ENCODE measurements at places on chromosomes 2 and 18. TPM values are rescaled to one million over a fixed set of nuclear protein-coding genes. Genes with fewer than 3 reads are reported as not detected.

GRCh38 chr2:101063352-101064124, 61.4 kb downstream of the RPL31 start:
- no peak for DNase-seq

GRCh38 chr2:26942543-26943295, 27.7 kb upstream of the MAPRE3 start:
- peak; percentile 70 for DNase-seq

GRCh38 chr2:144151851-144152250, 368.1 kb downstream of the ZEB2 start:
- DNase-seq = no peak

GRCh38 chr2:37590119-37590571, 81.3 kb downstream of the CDC42EP3 start:
- no peak for DNase-seq

DNA sequence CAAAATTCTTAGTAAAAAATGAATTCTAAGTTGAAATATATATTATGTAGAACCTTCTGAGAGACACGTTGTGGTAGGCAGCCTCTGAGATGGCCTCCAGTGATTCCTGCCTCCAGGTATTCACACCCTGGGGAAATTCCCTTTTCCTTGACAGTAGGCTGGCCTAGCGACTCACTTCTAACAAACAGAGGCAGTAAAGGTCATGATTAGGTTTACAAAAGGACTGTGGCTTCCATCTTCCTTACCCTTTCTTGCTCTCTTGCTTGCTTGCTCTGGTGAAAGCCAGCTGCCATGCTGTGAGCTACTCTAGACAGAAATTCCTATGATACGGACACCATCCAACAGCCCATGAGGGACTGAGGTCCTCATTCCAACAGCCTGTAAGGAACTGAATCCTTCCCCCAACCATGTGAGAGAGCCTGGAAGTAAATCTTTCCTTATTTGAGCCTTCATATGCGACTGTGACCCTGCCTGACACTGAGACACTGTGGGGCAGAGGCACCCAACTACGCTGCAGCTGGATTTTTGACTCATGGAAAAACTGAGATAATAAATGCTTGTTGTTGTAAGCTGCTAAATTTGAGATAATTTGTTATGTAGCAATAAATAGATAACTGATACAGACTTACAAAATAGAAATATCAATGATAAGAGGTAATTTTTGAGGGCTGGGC, 32.7 kb upstream of the SERTAD2 start:
- DNase-seq = no peak

GRCh38 chr2:147862859-147863516, 18.2 kb downstream of the ACVR2A start:
- DNase-seq = no peak

- DNase-seq = no peak
These were observed 231.1 kb downstream of the LRP1B start for GRCh38 chr2:141899740-141900139.

- no peak for DNase-seq
These were observed 45.5 kb downstream of the OSR1 start for GRCh38 chr2:19312949-19313348.

DNA sequence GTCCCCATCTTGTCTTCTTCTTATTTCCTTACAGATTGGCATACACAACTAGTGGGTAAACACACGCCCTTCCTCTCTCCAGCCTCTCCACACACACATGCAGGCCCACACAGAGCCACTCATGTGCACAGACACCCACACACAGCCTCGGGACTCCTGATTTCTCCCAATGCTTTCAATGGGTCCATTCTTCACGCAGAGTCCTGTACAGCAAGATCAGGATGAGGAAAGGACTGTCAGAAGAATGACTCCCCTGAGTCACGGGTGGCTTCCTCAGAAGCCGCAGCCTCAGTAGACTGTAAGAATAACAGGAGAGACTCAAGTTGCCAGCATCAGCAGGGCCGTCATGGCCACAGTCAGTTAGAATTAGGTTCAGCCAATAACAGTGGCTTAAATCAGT, 109.1 kb upstream of the GLI2 start:
- no peak for DNase-seq

GRCh38 chr2:30955516-30956132, 148.4 kb upstream of the CAPN13 start:
- no peak for DNase-seq

- no peak for DNase-seq
These were observed 35.0 kb upstream of the CCDC85A start for GRCh38 chr2:56148825-56149224.

Gene DLX1
- total RNA-seq = 0.16 TPM

- no peak for DNase-seq
These were observed 106.9 kb downstream of the B3GNT2 start for GRCh38 chr2:62302631-62303435.

GRCh38 chr18:21742315-21742687, 1.7 kb downstream of the MIB1 start:
- no peak for DNase-seq

Gene NT5DC4
- total RNA-seq = not detected

DNA sequence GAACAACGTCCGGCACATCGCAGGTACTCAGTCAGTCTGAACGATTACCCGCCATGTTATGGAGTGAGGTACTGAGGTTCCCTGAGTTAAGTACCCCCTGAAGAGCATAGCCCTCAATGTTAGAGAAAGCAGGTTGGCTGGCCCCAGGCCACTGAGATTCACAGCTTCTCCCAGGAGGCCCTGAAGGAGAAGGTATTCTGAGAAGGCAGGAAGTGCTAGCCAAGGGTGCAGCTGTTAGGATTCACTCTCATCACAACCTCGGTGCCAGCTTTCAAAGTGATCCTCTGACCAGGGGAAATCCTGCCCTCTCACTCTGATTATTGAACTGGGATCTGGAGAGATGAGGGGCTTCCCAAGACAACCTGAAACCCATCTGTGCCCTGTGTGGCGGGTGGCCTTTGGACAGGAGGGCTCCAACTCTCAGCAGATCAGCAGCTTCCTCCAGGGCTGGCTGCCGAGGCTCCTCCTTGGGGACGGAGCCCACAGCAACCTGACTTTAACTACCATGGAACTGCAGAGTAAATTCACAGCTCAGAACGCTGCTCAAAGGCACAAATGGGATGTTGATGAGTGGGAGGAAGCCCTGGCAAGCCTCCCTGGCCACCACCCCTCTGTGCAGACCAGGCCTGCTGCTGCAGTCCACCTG, 7.8 kb downstream of the EHD3 start:
- no peak for DNase-seq
